ENCODE measurements at places on chromosomes 1 and 21.

DNA sequence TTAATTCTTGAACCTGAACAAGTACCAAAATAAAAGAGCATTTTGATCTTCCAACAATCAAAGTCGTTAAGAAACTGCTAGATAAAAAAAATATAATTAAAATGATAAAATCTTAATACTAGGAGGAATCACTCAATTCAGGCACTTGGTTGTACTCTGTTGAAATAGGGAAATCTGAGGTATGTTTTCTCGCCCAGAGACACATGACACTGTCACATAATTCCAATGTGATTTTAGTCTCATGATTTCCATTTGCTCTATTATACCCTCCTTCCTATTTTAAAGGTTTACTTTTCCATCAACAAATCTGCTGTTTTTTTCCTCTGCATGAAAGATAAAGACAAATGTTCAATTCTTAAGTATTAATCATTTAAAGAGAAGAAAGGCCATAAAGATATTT lies 97.6 kb downstream of the ZZZ3 start:
- no peak for DNase-seq

DNA sequence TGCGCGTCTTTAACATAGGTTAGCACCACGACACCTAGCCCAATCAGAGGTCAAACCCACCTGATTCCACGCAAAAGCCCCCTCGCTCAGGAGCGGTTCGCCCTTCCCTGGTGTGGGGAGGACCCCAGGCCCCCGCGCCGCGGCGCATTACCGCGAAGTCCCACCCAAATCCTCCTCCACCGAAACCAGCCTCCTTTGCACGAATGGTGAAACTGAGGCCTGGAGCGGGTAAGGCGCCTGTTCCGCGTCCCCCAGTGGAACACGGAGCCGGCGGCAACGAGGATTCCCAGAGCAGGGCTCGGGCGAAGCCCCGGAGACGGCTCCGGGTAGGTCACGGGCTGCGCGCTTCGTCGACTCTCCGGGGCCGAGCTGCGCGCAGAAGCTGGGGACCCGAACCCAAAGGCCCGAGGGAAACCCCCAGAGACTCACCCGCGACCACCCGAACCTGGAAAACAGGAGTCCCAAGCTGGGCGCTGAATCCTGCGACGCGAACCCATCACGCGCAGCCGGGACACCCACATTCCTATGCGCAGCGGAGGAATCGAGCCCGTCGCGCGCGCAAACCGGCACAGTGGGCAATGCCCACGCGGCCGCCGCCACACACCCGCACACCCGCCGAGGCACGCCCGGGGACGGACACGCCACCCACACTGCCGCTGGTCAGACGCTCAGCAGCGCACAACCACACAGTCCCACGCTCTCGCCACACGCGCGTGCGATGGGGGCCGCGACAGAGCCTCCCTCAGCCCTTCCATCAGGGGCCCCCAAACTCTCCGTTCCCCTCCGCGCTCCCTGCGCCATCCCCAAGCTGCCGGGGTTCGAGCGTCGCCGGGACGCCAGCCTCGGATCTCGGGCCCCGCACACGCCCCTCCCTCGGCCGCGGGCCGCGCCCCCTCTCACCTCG lies 507 bp downstream of the GLIS1 start:
- no peak for DNase-seq

DNA sequence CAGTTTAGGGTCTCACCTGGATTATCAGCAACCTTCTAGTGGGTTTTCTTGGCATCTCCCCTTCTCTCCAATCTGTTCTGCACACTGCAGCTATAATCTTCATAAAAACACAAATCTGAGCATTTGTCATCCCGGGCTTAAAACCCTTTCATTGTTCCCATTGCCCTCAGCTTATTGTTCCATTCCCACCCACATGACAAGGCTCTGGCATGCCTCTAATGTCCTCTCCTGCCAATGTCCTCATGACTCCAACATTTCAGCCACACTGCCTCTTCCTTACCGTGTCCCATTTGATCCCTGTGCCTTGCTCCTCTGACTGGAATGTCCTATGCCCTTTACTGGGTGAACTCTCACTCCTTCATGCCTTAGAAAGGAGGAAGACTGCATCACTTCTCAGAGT lies 7.5 kb upstream of the DPH2 start:
- DNase-seq = no peak

DNA sequence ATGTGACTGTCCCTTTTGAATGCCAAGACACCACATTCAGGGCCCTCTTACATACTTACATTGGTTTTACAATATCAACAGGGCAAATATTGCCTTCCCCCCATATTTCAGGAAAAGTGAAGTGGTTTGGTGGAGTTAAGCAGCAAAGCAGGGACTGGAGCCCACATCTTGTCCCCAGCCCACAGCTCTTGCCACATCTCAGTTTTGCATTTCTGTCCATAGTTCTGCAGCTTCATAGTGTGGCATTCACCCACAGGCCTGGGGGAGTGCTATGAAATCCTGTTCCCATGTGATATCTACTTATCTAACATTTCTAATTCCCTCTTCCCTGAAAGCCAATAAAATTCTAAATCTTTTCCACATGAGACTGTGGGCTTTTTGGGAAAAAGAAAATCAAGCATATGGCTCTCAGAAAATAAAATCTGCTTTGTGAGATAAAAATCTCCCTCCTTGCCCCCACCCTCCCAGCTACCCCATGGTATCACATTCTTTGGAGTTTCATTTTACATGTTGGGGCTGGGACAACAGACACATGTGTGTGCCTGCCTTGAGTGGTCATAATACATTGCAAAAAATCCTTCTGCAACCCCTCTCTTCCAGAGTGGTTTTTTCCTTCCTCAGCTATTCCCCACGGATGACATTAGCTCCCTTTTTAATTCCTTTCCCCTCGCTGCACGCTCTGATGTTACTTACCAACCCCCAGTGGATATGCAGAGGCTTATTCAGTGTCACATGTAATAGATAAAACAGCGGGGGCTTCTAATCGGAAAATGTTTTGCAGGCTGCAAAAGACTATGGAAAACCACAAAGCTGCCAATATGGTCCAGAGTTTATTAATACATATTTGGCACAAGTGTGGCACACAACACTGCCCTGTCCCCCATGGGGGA lies 20.5 kb upstream of the CD2 start:
- no peak for DNase-seq

GRCh38 chr1:6008696-6009095 lies 16.5 kb upstream of the NPHP4 start:
- DNase-seq = no peak

DNA sequence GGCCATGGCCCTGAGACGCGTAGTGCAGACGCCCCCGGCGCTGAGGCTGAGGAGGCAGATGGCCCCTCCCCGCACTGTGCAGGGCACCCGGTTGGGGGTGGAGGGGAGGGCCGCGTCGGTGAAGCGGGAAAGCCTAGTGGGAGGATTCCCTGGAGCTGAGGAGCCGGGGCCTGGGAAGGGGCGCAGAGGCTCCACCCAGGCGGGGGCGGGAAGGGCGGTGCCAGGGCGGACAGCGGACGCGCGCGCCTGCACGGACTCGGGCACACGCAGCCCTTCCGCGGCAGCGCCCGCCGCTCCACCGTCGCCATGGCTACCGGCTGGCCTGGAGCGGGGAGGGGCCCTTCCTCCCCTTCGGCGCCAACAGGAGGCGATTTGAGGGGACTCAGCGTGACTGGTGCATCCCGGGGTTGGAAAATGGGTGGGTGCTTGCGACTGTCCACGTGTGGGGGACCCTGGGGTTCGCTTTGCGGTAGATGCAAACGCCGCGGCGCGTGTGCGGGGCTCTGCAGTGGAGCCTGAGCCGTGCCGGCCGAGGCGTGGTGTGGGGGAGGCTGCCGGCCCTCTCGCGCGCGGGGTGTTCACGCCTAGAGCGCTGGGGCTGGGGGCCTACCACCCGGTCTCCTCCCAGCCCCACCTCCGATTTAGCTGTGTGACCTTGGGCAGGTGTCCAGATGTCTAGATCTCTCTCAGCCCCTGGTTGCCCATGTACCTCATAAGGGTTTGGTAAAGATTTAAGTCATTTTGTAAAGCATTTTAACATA lies 35.1 kb downstream of the PTPRF start:
- no peak for DNase-seq

DNA sequence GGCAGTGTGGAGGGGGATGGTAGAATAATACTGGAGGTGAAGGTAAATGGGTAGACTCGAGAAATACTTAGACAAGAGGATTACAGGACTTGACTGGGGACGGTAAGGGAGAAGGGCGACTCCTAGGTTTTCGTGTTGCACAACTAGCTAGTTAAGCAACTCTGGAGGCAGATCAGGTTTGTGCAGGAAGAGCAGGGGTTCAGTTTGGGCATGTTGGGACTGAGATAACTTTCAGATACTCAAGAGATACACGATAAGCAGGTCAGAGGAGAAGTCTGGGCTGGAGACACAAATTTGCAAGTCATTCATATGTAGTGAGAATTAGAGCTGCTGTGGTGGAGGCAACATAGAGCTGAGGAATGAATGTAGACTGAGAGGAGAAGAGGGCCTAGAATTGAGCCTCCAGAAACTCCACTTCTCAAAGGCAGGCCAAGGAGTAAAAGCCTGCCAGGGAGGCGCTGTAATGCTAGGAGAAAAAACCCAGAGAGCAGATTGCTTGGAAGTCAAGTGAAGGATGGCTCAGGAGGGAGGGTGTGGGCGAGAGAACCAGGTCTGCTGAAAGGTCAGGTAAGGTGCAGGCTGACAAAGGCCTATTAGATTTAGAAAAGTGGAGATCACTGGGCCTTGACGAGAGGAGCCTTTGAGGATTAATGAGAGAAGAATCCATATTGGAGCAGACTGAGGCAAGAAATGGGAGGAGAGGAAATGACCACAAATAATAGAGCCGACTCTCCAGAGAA lies 20.8 kb downstream of the MAB21L3 start:
- DNase-seq = no peak

GRCh38 chr21:15627823-15628222 lies 102.0 kb upstream of the USP25 start:
- no peak for DNase-seq

GRCh38 chr1:84090447-84091245 lies 53.4 kb upstream of the PRKACB start:
- DNase-seq = no peak

GRCh38 chr21:25625036-25625435 lies 14.0 kb upstream of the JAM2 start:
- DNase-seq = no peak

- no peak for DNase-seq
Measured at GRCh38 chr1:7745783-7746182, 25.3 kb upstream of the VAMP3 start.

DNA sequence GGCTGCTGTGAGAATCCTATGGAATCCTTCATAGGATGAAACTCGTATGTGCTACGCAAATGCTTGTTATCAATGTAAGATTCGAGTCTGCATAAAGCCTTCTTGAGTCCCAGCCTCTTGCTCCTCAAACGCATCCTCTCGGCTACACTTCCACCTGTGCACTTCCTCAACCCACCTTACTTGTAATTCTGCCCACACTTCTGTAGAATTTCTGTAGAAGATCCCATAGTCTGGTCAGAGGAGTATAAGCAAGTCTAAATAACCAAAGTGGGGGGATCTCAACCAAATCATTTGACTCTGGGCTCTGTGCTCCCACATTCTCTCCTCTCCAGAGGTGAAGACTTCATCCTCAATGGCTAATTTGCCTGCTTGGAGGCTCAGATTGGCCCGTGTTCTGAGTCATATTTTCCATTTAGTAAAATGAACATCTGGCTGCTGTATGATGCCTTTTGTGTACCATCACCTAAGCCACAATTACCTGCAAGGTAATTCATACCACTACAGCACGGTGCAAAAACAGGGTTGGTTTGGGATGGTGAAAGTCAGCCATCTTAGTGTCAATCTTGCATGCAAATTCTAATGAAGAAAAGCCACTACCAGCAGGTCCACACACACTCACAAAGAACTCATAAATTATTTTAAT lies 63.2 kb downstream of the ITPKB start:
- DNase-seq = no peak

DNA sequence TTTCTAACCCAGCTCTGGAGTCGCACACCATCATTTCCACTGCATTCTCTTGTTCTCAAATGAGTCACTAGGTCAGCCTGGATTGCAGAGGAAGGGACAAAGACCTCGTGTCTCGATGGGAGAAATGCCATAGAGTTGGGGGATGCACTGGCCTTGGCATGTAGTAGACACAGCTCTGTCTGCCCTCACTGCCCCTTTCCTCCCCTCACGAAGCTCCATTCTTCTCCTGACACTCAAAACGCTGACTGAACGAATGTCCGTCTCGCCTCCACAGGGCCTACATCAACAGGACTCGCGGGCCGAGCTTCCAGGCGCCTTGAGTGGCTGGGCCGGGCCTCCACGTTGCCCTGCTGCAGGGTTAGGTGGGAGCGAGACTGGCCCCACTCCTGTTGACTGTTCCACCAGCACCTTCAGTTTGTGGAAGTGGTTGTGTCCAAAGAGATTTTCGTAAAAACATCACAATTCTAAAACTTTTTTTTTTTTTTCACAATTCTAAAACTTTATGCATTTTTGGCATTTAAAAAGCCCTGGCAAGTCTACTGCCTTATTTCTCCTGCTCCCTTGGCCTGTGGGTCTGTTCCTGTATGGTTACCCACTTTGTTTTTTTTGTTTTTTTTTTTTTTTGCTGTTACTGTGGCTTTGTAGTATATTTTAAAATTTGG lies 18.8 kb downstream of the PKNOX1 start:
- no peak for DNase-seq

- no peak for DNase-seq
Measured at GRCh38 chr1:238248356-238248755, 357.6 kb upstream of the ZP4 start.

DNA sequence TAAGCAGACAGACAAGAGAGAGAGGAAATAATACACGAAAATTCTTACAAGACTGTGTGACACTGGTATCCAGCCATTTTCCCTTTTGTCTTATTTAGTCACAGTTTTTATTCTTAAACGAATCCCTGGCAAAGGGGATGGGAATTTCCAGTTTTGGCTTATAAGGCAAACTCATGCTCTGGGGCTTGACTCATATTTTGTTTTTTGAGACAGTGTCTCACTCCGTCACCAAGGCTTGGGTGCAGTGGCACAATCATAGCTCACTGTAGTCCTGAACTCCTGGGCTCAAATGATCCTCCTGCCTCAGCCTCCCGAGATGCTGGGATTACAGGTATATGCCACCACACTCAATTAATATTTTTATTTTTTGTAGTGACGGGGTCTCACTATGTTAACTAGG lies 31.9 kb downstream of the PTGER3 start:
- no peak for DNase-seq

GRCh38 chr21:34846601-34847112 lies 177.9 kb downstream of the CLIC6 start:
- DNase-seq = no peak

DNA sequence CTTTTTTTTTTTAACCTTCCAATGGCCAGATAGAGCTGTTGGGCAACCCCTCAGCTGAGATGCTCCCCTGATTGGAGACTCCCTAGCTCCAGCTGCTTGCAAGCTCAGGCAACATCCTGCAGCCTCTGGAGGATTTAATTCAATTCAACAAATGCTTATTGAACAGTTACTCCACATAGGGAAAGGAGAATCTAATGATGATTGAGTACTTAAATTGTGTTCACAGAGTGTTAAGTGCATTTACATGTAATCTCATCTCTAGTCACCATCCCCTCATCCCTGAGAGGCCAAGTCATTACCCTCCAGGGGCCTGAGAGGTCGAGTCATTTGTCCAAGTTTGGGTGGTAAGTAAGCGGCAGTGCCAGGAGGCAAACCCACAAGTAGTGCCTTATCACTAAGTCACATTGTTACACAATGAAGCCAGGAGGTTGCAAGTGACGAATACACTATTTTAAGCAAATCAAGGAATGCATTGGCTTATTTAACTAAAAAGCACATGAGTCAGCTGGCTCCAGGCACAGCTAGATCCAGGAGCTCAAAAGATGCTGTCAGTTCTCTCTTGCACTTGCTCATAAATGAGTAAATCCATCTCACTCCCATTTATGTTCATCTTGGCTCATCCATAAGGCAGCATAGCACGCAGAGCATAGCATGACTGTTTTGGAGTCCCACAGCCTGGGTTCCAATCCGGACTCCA lies 64.3 kb downstream of the OPTC start:
- peak; percentile 99 for DNase-seq

- DNase-seq = no peak
Measured at GRCh38 chr1:18668046-18668445, 37.4 kb downstream of the PAX7 start.

Data from AG09309 (cell line).